ENCODE measurements at places on chromosomes 5 and 9. TPM values are rescaled to one million over a fixed set of nuclear protein-coding genes. Genes with fewer than 3 reads are reported as not detected.

DNA sequence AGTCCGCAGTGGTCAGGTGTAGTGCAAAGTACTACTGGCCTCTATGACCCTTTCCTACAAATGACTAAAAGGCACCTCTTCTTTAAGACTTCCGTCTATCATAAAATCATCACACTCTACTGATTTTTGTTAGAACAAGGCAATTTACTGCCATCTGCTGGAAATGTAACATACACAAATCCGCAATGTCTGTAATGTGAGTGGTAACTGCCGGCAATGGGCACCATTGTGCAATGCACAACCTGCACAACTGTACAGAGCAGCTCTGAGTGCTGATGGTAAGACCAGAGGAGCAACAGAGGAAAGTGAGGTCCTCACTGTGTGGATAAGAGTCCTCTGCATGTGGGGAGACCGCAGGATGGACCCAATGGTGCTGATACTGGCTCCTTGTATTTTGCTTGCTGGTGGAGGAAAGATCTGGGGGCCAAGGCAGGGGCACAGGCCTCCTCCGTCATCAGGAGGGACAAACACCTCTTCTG is 103.7 kb downstream of the ATPSCKMT start:
- peak; percentile 22 for DNase-seq

The ACOT12 gene
- total RNA-seq, result not detected

The RECK gene
- 22.0 TPM for total RNA-seq

The NIM1K gene
- 0.05 TPM for total RNA-seq

- DNase-seq, result no peak
Observed at GRCh38 chr5:131416729-131417128, 152.9 kb downstream of the CDC42SE2 start.

- no peak for DNase-seq
Observed at GRCh38 chr5:10151656-10152055, 98.0 kb downstream of the ATPSCKMT start.

- no peak for DNase-seq
Observed at GRCh38 chr5:57824047-57824446, 341.4 kb upstream of the ACTBL2 start.

DNA sequence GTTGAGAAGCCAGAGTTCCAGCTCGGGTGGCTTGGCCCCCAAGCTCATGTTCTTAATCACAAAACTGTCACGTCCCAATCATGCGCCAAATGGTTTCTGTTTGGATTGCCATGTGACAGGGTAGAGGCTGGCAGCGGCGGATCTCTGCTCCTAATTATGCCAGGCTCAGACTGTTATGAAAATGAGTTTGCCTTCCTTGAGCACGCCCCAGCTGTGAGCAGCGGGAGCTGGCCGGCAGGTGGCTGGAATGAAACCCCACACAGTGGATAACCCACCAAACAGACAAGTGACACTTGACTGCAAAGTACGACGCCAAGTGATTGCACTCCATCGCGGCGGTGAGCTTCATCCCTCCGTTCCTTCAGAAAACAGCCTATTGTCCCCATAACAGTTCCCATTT is 75.4 kb downstream of the CFAP77 start:
- DNase-seq, result no peak

The ZNF354C gene
- 7.3 TPM for total RNA-seq

DNA sequence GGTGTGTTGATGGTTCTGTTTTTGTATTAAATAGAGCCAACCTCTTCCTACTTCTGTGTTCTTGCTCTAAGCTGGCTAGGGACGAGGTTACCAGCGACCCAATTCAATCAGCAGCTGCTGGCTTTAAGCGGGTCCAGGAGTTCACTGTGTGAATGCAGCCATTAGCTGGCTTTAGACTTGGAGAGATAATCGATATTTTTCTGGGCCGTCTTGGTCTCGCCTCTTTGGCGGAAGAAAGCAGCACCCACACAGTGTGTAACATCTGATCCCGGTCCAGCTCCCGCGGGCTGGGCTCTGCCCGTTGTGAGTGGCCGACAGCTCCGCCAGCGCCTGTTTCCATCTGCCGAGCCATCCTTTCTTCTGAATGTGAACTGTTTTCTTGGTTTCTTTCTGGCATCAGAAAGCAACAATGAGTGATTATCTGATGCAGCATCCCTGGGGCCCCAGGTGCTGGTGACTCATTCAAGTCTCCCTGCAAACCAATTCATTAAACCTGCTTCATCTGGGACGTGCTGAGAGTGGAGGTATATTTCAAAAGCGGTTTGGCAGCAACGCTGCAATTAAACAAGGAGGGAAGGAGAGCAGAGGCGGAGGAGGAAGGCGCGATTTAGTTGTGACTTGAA is 90.8 kb upstream of the IRX4 start:
- no peak for DNase-seq

- DNase-seq, result peak; percentile 95
Observed at GRCh38 chr5:107469485-107470294, 201.0 kb downstream of the EFNA5 start.

GRCh38 chr5:35938568-35939227 is at the start of gene CAPSL:
TSS of gene CAPSL (minus strand) at chr5:35938622. CDS start at chr5:35921120, 17,502 bp downstream.
- DNase-seq, result peak; percentile 16

The FSD1L gene
- total RNA-seq, result 4.4 TPM

The RGMB gene
- 16.2 TPM for total RNA-seq

All from dermis blood vessel endothelial cell (primary cell).